ENCODE measurements at places on chromosomes 3 and 15.

- no peak for DNase-seq
These were observed 9.3 kb downstream of the RBPMS2 start for GRCh38 chr15:64766058-64766457.

- no peak for DNase-seq
These were observed 13.6 kb downstream of the UBXN7 start for GRCh38 chr3:196418601-196419000.

DNA sequence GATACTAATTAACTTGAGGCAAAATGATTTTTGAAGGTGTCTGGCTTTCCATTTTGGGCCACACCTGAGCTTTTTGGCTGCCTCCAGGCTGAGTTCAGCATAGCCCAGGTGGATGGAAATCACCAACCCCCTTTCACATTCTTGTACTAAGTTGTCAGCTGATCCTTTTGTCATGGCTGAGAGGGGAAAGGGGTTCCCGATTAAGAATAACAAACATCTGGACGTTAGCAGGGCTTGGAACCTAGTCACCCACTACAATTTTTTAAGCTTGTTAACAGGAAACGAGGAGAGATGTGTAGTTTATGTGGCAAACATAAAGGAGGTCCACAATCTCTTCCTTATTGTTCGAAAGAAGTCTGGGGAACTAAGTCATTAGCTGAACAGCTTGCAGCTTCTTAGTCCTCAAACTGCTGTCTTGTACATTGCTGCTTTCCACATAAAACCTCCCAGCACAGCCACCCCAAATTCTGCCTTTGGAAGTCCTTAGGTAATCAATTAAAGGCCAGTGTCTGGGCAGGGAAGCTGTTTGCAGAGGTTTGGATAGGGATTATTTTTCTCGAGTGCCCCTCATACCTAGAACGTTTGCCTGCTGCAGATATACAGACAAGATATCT, 5.0 kb downstream of the NR2F2 start:
- no peak for DNase-seq

DNA sequence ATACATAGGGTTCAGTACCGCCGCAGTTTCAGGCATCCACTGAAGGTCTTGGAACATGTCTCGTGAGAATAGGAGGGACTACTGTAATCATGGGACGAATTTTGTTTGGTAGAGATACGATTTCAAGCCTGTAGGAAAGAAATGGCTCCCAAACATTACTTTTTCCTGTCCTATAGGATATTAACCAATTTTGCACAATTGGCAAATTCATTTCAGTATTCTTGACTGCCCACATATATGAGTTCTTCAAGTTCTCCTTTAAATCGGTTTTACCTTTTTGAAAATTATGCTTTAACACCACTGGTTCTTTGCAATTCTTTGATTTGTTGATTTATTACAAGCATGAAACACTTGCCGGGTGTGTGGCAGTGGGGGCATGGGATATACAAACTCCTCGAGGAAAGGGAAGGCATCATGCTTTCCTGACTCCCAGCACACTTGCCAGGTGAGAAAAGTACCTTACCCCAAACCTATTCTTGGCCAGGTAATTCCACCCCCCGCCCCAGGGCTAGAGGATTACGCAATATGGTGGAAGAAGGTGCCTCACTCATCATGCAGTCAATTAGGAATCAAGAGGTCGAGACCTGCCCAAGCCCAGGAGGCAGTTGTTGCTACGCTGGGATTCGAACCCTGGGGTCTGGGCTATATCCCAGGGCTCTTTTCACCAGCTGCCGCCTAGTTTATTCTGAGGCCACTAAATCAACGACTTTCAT, 584 bp upstream of the LARS2 start:
- DNase-seq, result no peak

GRCh38 chr3:129205109-129205832, 21.6 kb upstream of the CNBP start:
- DNase-seq, result no peak

DNA sequence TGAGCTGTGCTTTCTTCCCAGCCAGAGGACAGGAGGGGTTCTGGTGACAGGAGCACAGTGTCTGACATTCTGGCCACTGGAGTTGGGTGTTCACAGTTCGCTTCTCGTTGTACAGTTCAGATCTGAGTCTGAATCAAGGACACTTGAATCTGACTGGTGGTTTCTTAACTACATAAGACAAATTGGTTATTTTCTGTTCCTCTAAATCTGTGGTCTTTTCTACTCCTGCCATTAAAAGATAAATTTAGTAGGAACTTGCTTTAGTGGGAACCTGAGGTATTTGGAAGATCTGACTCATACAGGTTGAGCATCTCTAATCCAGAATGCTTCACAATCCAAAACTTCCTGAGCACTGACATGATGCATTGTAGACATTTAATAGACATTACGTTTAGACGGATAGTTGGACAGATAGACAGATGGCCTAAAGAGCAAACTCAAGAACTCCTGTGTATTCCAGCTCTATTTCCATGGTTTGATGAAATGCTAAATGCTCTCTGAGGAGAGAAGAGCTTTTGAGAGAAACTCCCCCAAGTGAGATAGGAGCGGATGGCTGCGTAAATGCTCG, 71.0 kb downstream of the CCK start:
- no peak for DNase-seq

GRCh38 chr3:134846911-134847317, 51.9 kb downstream of the EPHB1 start:
- DNase-seq, result no peak

GRCh38 chr3:42718338-42718737, 15.7 kb upstream of the HHATL start:
- no peak for DNase-seq

- DNase-seq, result no peak
These were observed 7.6 kb downstream of the LPCAT4 start for GRCh38 chr15:34359416-34359815.

- no peak for DNase-seq
These were observed 341.6 kb upstream of the AZI2 start for GRCh38 chr3:28690176-28690575.

GRCh38 chr3:145124900-145125678, 1035.9 kb downstream of the PLOD2 start:
- no peak for DNase-seq

GRCh38 chr3:124075753-124076152, 83.8 kb upstream of the ROPN1 start:
- DNase-seq, result no peak

GRCh38 chr3:104988496-104988895, 378.2 kb upstream of the ALCAM start:
- DNase-seq, result no peak

DNA sequence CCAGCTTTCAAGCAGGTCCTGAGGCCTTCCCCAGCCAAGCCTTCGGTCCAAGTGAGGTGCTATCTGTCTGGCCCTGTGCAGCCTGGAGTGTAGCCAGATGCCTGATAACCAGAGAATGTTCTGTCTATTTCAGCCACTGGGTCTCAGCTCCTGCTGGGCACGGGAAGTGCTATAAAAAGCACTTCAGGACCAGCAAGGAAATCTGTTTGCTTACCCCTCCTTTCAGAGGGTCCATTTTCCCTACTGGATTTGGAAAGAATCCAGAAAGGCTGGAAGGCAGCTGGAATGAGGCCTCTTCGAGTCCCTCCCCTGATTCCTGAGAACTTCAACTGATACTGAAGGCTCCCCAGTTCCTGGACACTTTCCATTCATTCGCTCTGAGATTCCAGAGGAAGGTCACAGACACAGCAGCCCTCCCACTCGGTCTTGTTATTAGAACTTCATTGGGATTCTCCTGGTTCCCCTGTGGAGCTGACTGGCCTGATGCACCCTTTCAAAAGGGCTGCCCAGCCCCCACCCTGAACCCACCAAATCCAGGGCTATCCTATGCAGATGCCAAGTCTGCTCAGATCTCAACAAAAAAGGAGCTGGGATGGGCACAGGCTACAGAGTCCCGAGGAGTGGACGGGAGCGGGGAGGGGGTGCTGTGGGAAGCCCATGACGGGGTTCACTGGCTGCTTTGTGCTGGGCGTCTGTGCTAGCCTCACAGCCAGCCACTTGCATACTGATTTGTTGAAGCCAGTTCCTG, 70.4 kb downstream of the UMPS start:
- no peak for DNase-seq

- no peak for DNase-seq
These were observed 205.7 kb upstream of the NECTIN3 start for GRCh38 chr3:110865934-110866333.

- DNase-seq, result no peak
These were observed 1072.6 kb downstream of the ROBO2 start for GRCh38 chr3:78112291-78113010.

DNA sequence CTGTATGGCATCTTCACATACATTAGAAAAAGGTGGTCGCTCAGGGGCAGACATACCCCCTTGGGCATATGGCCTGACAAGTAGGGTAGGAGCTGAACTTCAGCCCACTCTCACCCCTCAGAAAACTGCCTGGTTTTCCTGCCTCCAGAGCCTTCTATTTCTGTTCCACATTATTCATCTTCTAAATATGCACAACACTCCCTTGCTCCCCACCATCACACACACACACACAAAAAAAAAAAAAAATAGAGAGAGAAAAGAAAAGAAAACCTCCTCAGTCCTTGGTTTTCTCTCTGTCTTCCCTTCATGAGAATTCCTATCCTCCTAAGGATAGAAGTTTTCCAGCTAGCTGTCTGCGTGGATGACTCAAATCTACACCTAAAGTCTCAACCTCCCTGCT, 5.6 kb upstream of the ROPN1 start:
- no peak for DNase-seq

DNA sequence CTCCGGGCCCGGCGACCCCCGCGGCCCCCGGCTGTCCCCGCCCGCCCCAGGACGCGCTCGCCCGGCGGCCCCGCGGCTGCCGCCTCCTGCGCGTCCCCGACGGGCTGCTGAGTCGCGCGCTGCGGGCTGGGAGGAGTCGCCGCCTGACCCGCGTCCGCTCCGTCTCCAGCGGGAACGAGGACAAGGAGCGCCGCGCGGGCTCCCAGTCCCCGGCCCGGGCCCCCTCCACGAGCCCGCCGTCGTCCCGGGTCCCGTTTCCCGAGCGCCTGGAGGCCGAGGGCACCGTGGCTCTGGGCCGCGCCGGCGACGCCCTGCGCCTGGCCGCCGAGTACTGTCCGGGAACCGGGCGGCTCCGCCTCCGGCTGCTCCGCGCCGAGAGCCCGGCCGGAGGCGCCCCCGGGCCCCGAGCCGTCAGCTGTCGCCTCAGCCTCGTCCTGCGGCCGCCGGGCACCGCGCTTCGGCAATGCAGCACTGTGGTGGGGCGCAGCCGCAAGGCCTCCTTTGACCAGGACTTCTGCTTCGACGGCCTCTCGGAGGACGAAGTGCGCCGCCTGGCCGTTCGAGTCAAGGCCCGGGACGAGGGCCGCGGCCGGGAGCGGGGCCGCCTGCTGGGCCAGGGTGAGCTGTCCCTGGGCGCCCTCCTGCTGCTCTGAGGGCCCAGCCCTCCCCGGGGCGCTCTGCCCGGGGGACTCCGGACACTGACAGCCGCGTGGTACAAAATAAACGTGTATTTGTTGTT, 1.5 kb downstream of the C2CD4A start:
- peak; percentile 47 for DNase-seq

GRCh38 chr15:35596285-35596684, 50.3 kb upstream of the DPH6 start:
- no peak for DNase-seq

- peak; percentile 29 for DNase-seq
These were observed 49.4 kb upstream of the CCDC174 start for GRCh38 chr3:14602006-14602803.

GRCh38 chr3:179223548-179223947, 27.4 kb downstream of the KCNMB3 start:
- no peak for DNase-seq

DNA sequence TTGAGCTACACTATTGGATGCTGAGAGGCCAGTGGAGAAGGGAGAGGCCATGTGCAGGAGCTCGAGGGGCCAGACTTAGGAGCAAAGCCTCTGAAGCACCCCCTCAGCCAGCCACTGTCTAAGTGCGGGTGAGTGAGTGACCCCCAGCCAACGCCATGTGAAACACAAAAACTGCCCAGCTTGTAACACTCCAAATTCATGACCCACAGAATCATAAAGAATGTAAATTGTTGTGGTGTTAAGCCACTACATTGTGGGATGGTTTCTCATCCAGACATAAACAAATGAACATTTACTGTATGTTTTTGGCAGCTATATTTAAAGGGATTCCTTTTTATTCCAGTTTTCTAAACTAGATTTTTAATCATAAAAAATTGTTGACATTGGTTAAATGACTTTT, 27.2 kb upstream of the TMEM158 start:
- DNase-seq, result no peak

DNA sequence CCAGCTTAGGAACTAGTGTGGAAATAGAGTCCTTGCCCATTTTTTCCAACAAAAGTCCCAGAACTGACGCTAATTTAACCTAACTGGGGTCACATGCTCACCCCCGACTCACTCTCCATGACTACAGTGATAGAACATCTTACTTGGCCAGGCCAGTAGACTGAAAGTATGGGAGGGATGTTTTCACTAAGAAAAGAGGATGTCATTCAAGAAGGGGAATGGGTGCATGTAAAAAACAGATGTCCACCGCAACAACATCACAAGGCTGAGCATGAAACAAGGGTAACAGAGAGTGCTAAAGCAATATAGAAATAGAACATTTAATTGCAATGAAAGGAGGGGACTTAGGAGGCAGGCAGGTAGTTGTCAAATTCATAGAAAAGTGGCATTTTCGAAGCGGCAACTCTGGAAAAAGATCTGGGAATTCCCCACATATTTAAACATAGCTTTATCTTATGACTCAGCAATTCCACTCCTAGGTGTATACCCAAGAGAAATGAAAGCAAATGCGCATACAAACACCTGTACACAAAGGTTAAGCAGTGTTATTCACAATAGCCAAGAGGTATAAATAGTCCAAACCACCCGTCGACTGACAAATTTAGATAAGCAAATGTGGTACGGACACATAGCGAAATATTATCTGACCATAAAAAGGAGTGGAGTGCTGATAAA, 41.1 kb upstream of the UBE2E2 start:
- no peak for DNase-seq

GRCh38 chr3:58652624-58653023, 13.9 kb downstream of the FAM3D start:
- DNase-seq, result no peak

GRCh38 chr3:160105907-160106584, 117.4 kb downstream of the IL12A start:
- DNase-seq, result no peak

GRCh38 chr15:71753346-71753745, 57.0 kb upstream of the NR2E3 start:
- DNase-seq, result no peak

- no peak for DNase-seq
These were observed 36.6 kb downstream of the BUB1B start for GRCh38 chr15:40197434-40197833.

DNA sequence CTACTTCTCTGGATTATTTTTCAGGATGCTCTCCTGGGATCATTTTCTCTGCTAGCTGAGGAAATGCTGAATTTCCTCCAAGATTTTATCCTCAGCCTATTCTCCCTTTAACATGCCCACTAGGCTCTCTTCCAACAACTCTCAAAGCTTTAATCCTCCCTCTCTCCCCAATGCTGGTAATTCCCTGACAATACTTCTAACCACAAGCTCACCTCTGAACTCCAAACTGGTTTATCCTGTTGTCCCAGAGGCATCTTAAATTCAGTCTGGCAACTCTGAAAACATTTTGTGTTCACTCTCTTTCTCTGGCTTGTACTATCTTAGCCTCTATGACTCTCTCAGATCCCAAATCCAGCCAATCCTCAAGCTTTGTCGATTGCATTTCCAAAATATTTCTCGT, 490.3 kb downstream of the MECOM start:
- DNase-seq, result no peak
